ENCODE measurements at places on chromosomes 7 and 10.

DNA sequence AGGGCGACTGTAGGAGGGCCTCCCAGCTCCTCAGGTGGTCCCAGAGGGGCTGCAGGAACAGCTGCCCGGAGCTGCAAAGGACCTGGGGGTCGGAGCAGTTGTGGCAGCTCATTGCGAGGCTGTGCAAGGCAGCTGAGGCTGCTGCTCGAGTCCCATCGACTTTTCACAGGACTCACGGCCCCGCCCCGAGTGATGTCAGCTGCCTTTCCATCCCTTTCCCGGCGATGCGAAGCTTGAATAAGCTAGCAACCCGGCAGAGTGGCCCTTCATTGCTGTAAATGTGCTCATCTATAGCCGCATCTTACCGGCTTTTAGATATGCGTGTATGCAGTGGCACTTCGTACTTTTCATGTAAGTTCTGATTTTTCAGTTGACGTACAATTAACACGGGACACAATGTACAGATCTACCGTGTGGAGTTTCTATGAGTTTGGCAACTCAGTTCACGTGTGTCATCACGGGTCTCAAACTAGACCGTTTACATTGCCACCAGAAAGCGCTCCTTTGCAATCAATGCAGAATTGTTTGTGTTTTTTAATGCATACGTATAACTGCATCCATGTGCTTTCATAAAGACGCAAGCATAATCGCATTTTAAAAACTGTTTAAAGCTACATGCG is at the start of gene CH25H:
CH25H (minus strand) TSS at position 137 of the 620 bp plus-strand sequence; CDS start at position 112, 25 bp downstream.
- DNase-seq = peak; percentile 33

- DNase-seq = no peak
Measured at GRCh38 chr10:26222563-26222962, 6.0 kb downstream of the GAD2 start.

DNA sequence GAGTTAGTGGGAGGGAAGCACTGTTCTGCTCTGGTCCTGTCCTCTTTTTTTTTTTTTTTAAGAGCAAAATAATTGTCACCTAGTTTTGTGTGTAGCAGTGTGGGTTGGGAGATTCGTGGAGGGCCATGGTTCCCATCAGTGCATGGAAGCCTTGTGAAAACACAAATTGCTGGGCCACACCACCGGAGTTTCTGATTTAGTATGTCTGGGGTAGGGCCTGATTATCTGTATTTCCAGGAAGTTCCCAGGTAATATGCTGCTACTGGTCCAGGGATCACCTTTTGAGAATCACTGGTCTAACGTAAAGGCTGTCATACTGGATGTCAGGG is 191.3 kb downstream of the GATA3 start:
- DNase-seq = no peak

DNA sequence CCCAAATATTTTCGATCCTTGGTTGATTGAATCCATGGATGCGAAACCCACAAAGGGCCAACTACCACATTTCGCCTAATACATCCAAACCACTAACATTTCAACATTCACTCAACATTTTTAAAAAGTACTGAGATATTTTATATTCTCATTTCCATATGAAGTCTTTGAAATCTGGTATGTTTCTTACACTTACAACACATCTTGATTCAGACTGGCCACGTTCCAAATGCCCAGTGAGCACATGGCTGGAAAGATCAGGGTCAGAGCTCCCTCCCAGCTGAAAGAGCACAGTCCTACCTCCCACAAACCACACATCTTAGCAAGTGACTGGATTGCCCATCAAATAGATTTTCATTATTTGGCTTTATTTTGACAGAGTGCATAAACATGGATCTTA is 18.9 kb downstream of the NCAPG2 start:
- no peak for DNase-seq

- no peak for DNase-seq
Measured at GRCh38 chr7:136066304-136067143, 89.4 kb upstream of the MTPN start.

DNA sequence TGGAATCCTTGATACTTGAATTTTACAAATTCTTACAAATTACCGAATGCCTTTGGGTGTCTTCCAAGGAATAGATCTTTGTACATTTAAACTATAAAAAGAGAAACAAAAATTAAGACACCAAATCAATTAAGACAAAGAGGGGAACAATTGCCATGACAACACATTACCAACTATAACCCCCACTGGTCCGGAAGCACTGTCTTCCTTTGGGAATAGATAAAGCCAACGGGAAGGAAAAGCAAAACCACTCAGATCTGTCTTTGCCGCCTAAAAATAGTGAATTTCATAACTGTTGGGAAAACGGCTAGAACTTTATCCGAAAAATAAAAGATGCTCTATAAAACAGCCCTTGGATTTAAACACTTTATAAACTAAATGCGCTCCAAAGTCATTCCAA is 37.4 kb downstream of the GRB10 start:
- no peak for DNase-seq

DNA sequence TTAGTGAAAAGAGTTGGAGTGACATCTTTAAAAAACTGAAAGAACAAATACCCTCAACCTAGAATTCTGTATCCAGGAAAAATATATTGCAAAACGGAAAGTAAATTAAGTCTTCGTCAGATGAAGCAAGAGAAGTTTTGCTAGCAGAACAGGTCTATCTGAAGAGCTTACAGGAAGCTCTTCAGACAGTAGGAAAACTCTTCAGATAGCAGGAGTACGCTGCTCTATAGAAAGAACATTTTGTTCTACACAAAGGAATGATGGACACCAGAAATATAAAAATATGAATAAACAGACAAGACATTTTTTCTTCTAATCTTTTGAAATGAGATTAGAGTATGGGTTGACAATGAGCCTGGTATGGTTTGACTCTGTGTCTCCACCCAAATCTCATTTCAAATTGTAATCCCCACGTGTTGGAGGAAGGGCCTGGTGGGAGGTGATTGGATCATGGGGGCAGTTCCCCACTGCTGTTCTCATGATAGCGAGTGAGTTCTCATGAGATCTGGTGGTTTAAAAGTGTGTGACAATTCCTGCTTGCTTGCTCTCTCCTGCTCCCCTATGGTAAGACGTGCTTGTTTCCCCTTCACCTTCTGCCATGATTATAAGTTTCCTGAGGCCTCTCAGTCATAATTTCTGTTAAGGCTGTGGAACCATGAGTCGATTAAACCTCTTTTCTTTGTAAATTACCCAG is 567.3 kb downstream of the AUTS2 start:
- DNase-seq = no peak

- DNase-seq = no peak
Measured at GRCh38 chr10:72414642-72415041, 59.9 kb upstream of the DNAJB12 start.

GRCh38 chr7:151775547-151776443 is 101.1 kb downstream of the PRKAG2 start:
- no peak for DNase-seq

DNA sequence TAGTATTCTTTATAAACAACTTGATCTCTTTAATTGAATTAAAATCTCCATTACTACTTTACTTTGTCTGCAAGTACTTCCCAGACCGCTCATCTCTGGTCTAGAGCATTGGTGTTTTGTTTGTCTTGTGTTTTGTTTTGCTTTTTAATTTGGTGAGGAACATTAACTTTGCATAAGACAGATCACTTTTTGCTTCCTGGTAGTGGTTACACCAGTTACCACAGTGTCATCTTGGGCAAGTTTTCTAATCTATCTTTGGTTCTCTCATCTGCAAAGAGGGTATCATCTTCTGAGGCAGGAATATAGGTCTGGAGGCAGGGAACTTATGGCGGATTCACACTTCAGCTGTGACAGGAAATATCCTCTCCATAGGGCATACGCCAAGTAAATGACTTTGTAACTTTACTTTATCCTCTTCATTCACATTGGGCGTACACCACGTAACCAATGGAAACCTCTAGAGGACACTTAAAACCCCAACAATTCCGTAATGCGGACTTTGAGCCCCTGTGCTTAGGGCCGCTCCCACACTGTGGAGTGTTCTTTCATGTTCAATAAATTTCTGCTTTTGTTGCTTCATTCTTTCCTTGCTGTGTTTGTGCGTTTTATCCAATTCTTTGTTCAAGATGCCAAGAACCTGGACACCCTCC is 83.2 kb upstream of the JAZF1 start:
- no peak for DNase-seq

GRCh38 chr7:78443811-78444210 is 645.2 kb downstream of the PHTF2 start:
- no peak for DNase-seq

- no peak for DNase-seq
Measured at GRCh38 chr7:76386691-76387260, 22.7 kb downstream of the SSC4D start.

- no peak for DNase-seq
Measured at GRCh38 chr10:10392511-10392910, 625.2 kb upstream of the CELF2 start.

DNA sequence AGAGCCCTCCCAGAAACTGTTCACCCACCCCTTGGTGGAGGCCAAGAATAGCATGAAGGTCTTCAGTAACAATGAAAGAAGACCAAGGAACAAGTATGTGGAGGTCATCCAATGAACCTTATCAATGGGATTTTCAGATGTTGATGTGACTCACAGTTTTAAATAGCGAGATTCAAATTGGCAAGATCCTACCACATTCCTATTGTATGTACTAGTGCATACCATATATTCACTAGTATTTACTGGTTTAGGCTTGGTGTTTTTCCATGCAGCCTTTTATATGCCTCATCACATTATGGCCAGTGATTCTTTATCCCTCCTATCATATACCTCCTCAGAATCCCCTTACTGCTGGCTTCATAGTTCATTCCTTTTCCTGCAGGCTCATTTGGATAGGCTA is 54.4 kb downstream of the ITGB8 start:
- DNase-seq = no peak

- DNase-seq = no peak
Measured at GRCh38 chr7:25716421-25716820, 435.6 kb upstream of the NFE2L3 start.

GRCh38 chr7:99127636-99128035 is 16.3 kb downstream of the SMURF1 start:
- DNase-seq = no peak

DNA sequence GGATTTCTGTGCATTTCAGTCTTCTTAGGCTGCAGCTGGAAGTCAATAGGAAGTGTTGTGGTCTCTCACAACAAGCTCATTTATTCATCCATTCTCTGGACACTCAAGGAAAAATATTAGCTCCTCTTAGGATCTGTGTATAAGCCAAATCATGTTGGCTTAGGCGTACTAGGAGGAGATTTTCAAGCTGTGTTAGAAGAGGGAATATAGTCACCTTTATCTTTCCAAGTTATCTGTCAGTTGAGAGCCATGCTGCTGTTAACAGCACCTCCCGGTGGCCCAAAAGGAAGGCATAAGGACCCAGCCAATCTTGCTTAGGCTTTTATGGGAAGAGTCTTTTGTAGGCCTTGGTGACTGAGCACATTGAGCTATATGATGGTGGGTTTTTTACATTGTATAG is 220.0 kb downstream of the LRMDA start:
- DNase-seq = no peak

DNA sequence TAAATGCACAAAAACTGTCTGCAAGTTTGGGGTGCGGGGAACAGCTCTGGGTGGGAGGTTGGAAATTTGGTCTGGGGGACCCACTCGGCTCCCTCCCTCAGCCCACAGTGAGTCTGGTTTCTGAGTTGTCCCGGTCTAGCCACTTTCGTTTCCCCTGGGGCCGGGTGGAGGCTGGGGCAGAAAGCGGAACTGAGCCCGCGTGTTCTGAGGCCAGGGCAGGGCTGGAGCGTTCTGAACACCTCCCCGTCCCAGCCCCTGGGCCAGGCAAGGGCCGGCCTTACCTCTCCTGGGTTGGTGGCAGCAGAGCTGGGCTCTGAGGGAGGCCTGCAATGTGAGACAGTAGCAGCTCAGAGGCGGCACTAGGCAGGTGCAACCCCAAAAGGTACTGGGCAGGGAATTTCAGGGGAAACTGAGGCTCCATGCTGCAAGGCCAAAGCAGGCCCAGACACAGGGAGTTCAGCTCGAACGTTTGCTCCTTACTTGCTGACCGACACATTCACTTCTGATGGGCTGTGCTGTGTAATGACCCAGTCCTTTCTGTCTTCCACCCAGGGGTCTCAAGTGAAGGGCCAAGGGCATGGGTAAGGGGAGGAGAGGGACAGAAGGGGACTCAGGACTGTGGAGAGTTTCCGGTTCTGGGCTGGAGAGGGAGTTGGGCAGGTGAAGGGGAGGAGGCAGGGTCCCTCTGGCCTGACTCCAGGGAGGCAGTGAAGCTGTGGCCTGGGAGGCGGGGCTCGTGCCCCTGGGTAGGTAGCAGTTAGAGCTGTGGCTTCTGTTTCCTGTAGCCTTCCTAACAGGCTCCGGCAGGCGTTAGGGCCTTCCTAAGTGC is 3.0 kb downstream of the IRF5 start:
- no peak for DNase-seq

DNA sequence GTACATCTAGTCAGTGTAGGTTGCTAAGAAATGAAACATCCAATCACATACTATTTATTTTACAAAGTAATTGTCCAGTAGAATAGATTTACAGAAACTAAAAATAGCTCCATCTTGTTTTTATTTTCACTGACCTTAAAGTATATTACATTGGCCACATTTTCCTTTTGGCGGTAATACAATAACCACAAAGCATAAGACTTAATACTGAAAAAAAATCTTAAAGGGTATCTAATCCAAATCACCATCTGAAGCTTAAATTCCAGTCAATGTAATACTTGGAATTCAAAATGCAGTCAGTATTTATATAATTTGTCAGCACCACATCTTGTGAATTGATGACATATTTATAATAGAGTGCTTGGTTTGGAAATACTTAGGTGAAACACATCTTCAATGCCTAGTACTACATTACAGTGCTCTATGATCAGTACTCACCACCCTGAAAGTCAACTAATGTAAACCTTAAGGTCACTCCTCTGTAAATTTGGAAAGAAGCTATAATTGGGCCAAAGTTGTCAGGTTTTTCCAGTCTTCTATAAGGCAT is 8.9 kb downstream of the ANKMY2 start:
- no peak for DNase-seq

GRCh38 chr10:78995987-78996791 is 72.6 kb upstream of the ZMIZ1 start:
- no peak for DNase-seq

GRCh38 chr10:91088300-91089140 is 131.9 kb upstream of the PCGF5 start:
- DNase-seq = peak; percentile 25
